ENCODE measurements at places on chromosomes 16 and 17.
A peak's percentile ranks its signal among the peaks of the same experiment; 100 is the strongest.

GRCh38 chr16:1089439-1089821 is 6.6 kb downstream of the C1QTNF8 start:
- DNase-seq = no peak

DNA sequence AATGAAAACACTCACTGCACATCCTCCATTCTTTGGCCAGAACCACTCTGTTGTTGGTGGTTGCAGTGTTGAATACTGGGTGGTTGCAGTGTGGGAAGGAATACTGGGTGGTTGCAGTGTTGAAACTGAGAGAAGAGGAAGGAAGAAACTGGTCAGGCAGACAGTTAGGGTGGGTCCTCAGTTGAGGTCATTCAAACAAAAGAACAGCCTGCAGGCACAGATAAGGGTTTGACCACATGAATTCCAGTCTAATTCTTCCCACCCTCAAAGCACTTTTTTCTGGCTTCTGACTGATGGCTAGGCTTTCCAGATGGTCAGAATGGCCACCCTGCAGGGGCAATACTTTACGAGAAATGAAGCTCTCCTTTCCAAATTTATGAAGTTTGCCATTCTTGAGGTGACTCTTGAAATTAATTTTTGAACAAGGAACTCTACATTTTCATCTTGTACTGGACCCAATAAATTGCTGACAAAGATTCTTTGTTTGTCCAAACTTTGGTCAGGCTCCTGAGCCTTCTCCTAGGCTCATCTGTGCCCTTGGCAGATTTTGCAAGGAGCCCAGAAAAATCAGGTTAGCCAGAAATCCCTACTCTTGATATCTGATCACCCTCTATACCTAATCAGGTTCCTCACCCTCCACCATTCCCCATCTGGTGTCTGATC is 596.6 kb upstream of the CDH5 start:
- DNase-seq = peak; percentile 15

DNA sequence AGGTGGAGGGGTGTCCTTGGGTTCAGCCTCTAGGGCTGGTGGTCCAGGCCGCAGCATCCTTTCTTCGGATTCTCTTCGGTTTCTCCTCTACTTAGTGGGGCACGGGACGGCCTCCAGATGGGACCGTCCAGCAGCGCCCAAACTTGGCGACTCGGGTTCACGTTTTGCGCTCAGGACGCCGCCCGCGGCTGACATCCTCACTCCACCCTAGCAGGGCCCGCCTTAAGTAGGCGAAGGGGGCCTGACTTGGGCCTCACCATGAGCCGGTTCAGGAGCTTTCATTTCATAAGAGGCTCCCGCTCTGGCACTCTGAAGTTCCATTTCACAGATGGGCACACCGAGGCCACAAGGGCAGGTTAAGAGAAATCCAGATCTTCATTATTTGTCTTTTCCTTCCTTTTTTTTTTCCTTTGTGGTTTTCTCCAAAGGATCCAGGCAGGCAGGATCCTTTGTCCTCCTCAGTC is 141.2 kb downstream of the SEC14L1 start:
- DNase-seq = no peak

- DNase-seq = no peak
Measured at GRCh38 chr17:60606036-60606435, 6.0 kb downstream of the PPM1D start.

DNA sequence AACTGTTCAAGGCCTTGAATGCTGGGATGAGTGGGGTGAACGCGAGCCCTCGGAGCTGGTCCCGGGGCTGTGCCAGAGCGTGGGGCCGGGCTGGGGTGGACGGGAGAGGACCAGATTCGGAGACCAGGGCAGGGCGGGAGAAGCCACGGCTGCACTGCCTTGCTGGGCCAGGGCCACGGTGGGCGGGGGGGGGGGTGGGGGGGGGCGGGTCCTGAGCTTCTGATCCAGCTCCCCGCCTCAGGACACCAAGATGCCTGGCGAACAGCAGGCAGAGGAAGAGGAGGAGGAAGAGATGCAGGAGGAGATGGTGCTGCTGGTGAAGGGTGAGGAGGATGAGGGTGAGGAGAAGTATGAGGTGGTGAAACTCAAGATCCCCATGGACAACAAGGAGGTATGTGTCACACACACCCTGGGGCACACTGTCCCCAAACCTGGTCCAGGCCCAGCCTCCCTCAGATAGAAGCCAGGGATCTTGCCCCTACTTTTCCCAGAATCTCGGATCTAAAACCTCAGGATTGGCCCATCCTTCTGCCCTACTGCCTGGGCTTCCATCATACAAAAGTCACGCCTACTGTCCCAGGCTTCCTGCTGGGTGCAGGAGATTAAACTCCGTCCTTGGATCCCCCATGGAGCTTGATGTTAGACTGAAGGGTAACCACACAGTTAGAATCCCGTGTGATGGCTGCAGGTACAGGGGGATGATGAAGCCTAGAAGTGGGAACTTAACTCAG is 563 bp downstream of the ZNF771 start:
- no peak for DNase-seq

- DNase-seq = no peak
Measured at GRCh38 chr17:27895123-27895895, 2.1 kb upstream of the LYRM9 start.
